ENCODE measurements at places on chromosomes 12 and 14. TPM values are rescaled to one million over a fixed set of nuclear protein-coding genes. Genes with fewer than 3 reads are reported as not detected.

GRCh38 chr12:91846466-91847055 is 299.1 kb downstream of the BTG1 start:
- ATAC-seq: no peak

- ATAC-seq: no peak
Observed at GRCh38 chr12:123122626-123123025, 28.3 kb downstream of the PITPNM2 start.

- ATAC-seq: no peak
Observed at GRCh38 chr14:100571837-100572236, 15.4 kb downstream of the BEGAIN start.

Gene TBX3
- 2.4 TPM for total RNA-seq

Gene LARP4
- 35.8 TPM for total RNA-seq

- ATAC-seq: peak; percentile 8
Observed at GRCh38 chr14:76937181-76938091, 91.1 kb downstream of the IRF2BPL start.

DNA sequence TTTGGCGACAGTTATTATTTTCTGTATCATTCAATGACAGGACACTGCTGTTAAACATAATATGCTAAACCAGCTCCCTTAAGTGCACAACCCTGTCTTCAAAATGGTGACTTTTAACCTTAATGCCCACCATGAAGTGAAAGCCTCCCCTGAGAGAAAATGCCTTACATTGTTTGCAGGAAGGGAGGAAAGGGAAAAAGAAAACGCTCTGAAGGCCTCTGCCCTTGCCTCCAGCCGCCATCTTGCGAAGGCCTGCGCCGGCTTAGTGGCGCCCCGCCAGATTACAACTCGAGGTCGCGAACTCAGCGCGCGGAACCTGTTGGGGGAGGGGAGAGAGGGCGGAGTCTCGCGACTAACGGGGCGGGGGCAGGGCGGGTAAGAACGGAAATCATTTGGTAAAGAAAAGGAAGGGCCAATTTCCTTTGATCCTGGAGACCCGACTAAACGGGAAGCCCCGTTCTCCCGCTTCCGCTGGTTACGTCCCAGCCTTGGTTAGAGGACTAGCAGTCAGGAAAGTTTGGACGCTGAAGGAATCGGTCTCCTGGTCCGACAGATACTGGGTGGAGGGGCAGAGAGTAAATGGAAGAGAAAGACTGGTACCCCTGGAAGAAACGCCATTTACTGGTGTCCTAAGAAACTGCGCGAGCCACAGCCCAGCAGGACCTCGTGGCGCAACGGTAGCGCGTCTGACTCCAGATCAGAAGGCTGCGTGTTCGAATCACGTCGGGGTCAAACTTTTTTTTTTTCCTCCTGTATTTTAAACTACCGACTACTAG is 11.6 kb upstream of the TMPO start:
- ATAC-seq: peak; percentile 93

GRCh38 chr14:58455593-58456265 is 28.2 kb downstream of the KIAA0586 start:
- peak; percentile 81 for ATAC-seq

GRCh38 chr14:105384605-105385321 is 13.6 kb upstream of the TEX22 start:
- no peak for ATAC-seq

DNA sequence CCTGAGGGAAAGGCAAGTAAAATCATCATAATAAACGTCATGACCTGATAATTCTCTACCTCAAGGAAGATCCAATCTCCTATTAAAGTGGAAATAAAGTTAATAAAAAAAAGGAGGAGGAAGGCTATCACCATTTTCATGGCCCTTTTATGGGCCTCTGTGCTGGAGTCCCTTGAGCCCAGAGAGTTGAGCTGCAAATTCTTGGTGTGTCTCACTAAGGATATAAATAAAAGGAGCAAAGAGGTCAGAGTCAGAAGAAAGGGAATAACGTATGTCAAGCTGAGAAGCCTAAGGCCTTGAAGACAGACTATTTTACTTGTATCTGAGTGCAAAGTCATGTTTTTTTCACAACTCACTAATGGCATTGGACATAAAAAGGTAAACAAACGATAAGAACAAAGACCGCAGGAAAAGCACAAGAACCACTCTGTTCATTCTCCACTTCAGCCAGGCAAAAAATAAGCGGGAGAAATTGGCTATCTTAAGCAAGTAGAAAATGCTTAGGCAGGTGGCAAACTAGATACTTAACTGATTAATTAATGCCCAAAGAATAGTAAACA is 12.0 kb upstream of the SMIM10L1 start:
- no peak for ATAC-seq

Gene KLRG1
- 0.48 TPM for total RNA-seq

- ATAC-seq: no peak
Observed at GRCh38 chr14:75109877-75110276, 17.0 kb downstream of the NEK9 start.

GRCh38 chr12:56720731-56721151 is 4.4 kb downstream of the NACA start:
- no peak for ATAC-seq

DNA sequence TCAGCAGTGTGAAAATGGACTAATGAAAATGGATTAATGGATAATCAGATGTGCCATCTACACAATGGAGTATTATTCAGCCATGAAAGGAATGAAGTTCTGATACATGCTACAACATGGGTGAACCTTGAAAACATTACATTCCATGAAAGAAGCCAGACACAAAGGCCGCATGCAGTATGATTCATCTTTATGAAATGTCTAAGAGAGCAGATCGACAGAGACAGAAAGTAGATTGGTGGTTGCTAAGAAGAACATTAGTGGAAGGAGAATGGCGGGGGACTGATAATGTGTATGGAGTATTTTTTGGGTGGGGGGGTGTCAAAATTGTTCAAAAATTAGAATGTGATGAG is 47.3 kb downstream of the PRKAB1 start:
- peak; percentile 25 for ATAC-seq

Gene FAM181A
- total RNA-seq: not detected

DNA sequence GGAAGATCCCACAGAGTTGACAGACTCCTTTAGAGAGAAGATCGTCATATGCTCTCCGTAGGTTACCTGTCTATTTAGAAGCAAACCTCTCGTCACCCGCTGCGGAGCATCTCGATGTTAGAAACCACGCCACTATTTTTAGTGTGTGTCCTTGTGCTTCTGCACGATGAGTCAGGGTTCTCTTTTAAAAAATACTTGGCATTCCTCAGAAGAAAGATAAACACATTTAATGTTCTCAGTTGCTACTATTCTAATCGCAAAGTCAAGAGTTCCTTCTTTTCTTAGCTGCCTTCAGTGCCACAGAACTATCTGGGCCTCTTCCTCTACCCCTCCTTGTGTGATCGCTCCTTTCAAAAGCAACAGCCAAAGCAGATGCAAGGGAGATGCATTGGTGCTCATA is 192.4 kb downstream of the PELI2 start:
- no peak for ATAC-seq

GRCh38 chr14:62189698-62190097 is 427.5 kb downstream of the SNAPC1 start:
- peak; percentile 84 for ATAC-seq

Gene PLEKHG7
- total RNA-seq: 0.28 TPM

DNA sequence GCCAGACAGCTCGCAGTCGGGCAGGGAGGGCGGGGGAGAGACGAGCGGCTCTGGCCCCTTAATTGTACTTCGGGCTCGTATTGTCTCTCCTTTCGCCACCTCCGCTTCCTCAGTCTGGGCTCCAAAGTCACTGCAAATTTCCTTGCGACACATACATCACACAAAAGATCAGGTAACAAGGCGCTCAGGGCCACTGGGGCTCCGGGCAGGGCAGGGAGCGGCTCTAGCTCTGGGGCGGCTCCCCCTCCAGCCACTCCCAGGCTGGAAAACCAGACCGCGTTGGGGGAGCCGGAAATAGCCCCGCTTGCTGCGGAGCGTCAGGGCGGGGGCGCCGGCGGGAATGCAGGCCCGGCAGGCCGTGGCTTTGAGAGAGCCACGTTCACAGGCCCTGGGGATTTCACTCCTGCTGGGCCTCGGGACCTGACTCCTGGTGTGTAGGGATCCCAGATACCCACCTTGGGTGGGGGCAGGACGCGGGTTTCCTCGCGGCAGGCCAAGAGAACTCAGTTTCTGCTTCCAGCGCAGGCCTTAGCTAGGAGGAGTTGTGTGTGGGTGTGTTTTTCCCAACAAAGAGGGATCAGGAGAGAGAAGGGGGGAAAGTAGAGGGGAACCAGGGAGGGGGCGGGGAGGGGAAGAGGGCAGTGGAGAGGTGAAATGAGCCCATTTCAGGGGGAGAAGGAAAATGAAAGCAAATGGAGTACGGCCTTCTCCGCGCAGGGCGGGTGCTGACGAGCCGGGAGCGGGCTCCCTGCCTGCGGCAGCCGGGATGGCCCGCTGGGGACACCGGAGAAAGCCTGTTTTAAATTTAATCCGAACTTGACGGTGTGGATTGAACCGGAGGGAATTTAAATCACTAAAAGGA is 4.4 kb upstream of the HOXC9 start:
- ATAC-seq: peak; percentile 75

Gene TAS2R19
- total RNA-seq: 1.2 TPM

Gene SDR9C7
- 26.0 TPM for total RNA-seq

- peak; percentile 69 for ATAC-seq
Observed at GRCh38 chr12:69415471-69416275, 54.5 kb upstream of the FRS2 start.

GRCh38 chr12:69527506-69528272 is 57.5 kb downstream of the FRS2 start:
- peak; percentile 41 for ATAC-seq

- peak; percentile 40 for ATAC-seq
Observed at GRCh38 chr12:132433641-132434395, 56.1 kb upstream of the FBRSL1 start.

Gene BEGAIN
- 0.68 TPM for total RNA-seq

GRCh38 chr14:49494836-49495235 is 91.3 kb downstream of the RPS29 start:
- ATAC-seq: no peak

Gene CCDC85C
- 50.2 TPM for total RNA-seq

Gene FERMT2
- 4.1 TPM for total RNA-seq

Gene IL31
- total RNA-seq: not detected

Gene GLI1
- total RNA-seq: 0.72 TPM

- no peak for ATAC-seq
Observed at GRCh38 chr14:76486251-76486743, 110.4 kb downstream of the ESRRB start.

Gene MYF6
- not detected for total RNA-seq

Gene SLC41A2
- 1.3 TPM for total RNA-seq

DNA sequence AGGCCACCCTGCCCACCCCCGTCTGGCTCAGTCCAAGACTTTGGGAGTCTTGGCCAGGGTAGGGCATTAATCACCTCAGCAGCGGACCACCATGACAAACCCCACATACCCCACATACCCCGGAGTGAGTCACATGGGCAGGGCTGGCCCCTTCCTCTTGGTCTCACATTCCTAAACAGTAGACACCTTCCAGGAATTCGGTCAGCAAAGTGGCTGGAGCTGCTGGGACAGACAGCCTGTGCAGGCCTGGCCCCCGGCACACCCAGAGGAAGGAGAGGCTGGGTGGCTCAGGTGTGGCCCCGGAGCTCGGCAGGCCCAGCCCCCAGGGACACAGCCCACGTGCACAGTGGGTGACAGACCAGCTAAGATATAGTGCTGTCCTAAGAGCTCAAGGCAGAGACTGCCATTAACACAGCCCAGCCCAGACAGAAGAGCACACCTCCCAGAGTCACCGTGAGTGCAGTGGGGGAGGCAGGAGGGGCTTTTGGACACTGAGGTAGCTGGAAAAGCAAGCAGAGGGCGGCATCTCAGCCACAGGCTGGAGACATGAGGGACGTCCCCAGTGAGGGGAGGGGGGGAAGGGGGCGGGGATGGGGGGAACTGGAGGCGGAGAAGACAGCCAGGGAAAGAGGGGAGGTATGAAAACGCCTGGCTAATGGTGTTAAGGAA is 24.0 kb downstream of the CCDC85C start:
- peak; percentile 76 for ATAC-seq

DNA sequence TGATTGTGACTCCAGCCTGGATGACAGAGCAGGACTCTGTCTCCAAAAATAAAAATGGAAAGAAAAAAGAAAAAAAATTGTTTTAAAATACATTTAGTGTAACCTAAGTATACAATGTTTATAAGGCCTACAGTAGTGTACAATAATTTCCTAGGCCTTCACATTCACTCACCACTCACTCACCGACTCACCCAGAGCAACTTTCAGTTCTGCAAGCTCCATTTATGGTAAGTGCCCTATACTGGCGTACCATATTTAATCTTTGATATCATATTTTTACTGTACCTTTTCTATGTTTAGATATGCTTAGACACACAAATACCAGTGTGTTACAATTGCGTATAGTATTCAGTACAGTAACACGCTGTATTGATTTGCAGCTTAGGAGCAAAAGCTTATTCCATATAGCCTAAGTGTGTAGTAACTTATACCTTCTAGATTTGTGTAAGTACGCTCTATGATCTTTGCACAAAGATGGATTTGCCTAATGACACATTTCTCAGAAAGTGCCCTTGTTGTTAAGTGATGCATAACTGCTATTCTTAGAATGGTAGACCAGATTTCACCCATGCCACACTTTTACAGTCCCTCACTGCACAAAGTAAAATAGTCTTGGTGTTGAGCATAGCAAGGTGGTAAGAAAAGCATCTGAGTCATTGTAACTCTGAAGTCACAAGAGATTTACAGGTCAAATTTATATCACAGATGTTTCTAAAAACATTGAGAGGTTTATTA is 151.9 kb downstream of the LRRK2 start:
- ATAC-seq: no peak

- no peak for ATAC-seq
Observed at GRCh38 chr12:112812600-112813406, 21.3 kb downstream of the RPH3A start.

GRCh38 chr14:68703093-68703492 is 89.8 kb downstream of the ZFP36L1 start:
- ATAC-seq: peak; percentile 59

DNA sequence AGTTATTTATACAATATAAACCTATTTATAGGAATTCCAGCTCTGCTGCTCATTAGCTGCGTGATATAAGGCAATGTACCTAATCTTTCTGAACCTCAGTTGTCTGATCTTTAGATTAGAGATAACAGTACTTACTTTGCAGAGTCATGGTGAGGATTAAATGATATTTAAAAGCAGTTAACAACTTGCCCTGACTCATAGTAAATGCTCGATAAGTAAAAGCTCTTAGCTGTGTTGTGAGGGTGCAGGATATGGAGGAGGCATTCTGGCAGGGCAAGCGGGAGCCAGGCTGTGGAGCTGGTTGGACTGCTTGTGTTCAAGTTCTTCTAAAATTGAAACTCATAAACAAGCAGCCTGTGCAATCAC is 140.0 kb upstream of the PRICKLE1 start:
- ATAC-seq: peak; percentile 93

Gene CCDC91
- 13.3 TPM for total RNA-seq

Gene MSRB3
- 3.6 TPM for total RNA-seq

GRCh38 chr14:87852107-87852506 is 140.9 kb downstream of the GALC start:
- no peak for ATAC-seq

DNA sequence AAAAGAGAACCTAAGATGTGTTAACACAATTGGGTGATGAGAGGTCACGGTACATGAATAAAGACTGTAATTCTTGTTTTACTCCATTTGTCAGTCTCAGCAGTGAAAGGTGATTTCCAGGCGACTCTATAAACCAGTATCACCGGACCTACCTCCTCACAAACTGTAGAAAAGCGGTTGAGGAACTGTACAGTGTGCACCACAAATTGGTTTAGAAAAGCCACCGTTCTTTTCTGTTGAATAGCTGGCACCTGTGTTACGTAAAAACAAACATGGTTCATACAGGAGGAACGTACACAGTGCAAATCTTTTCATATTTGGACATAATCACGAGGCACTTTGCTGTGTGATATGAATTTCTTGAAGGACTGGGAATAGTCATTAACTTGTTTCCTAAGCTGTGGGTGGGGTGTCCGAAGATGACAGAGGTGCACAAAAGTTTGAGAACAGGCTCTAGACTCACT is 663 bp downstream of the WASHC3 start:
- ATAC-seq: peak; percentile 79

Data from esophagus mucosa (tissue), 1 donor.